Stimulated activated CD4-positive, alpha-beta T cell treated with anti-CD3 and anti-CD28 coated beads, Interleukin-12 subunit alpha, Interleukin-12 subunit beta, amount 100 ng/mL, for 24 hours (primary cell): ENCODE measurements at places on chromosomes 11 and 22.

- DNase-seq = no peak
Observed at GRCh38 chr11:128664317-128664716, 29.6 kb upstream of the FLI1 start.

DNA sequence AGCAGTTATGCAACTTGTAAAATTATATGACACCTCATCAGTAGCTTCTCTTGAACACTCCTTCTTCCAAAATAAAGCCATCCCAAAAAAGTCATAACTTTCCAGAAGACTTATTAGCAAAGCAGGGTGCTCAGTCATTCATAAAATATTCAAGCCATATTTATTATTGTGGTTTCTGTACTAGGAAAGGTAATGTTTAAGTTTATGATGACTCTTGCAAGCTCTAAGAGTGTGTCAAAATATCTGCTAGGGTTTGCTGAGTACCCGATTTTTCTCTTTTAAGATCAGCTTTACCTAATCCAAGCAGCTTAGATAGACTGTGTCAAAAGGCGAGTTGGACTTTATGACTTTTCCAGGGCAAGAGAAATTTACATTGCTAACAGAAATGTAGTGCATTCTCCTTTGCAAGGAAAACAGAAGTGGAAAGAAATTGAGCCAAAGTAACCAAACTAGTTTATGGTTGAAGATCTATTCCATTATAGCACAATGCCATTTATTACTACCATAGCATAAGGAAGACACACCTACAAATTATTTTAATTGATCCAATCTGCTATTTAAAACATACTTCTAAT is 98.0 kb upstream of the SOX6 start:
- no peak for DNase-seq

DNA sequence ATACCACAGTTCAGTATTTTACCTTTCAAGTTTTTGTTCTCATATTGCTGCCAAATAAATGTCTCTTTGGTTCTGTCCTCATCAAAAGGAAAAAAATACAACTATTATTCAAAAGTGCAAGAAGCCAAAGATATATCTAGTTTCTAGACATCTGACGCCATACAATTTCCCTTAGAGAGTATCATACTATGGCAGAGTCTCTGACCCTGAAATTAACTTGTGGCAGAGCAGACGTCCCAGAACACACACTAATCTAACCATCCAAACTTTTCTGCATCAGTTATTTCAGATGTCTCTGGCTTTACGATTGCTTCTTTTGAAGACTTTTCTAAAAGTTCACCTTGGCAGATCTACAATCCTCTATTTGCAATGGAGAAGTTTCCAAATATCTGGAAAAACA is 2.7 kb downstream of the OR51T1 start:
- DNase-seq = no peak

- no peak for DNase-seq
Observed at GRCh38 chr22:29352778-29353177, 35.6 kb downstream of the AP1B1 start.

GRCh38 chr11:59053387-59053786 is 32.7 kb upstream of the GLYATL1B start:
- DNase-seq = peak; percentile 56
